ENCODE measurements at places on chromosomes 7 and 10. TPM values are rescaled to one million over a fixed set of nuclear protein-coding genes. Genes with fewer than 3 reads are reported as not detected.

PSD gene
- polyA plus RNA-seq = 5.4 TPM

PRF1 gene
- 0.15 TPM for polyA plus RNA-seq

SPDYE5 gene
- polyA plus RNA-seq = not detected

PPP3CB gene
- polyA plus RNA-seq = 8.2 TPM

NDUFB8 gene
- 455 TPM for polyA plus RNA-seq

SPRN gene
- 0.23 TPM for polyA plus RNA-seq

DNA sequence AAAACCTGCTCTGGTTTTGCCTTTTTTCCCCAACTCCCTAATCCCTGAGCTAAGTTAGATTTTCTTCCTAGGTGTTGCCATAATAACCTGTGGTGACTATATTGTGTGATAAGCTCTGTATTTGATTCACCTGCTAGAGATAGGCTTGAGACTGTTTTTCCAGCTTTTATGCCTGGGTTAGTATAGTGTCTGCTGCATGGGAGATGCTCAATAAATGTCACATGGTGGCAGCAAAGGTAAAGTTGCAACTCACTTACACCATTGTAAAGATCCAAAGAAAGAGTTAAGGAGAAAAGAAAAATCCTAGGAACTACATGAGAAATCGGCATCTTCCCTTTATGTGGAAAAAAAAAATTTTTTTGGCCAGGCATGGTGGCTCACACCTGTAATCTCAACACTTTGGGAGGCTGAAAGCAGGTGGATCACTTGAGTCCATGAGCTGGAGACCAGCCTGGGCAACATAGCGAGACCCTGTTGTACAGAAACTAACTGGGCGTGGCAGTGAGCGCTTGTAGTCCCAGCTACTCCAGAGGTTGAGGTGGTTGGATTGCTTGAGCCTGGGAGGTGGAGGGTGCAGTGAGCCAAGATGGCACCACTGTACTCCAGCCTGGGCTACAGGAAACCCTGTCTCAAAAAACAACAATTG, 3.7 kb downstream of the CCNJ start:
- H3K4me1 ChIP-seq = no peaks in the 10 kb centered on the region
- no peak overlapping the region for H3K27ac ChIP-seq
- no peak overlapping the region for H3K4me3 ChIP-seq

- H3K27me3 ChIP-seq = no peaks in the 10 kb centered on the region
- no peaks in the 10 kb centered on the region for H3K36me3 ChIP-seq
- peak; percentile 47 for DNase-seq
- H3K27ac ChIP-seq = no peak overlapping the region
- no peak overlapping the region for H3K4me3 ChIP-seq
These were observed 886.4 kb upstream of the LRRN3 start for GRCh38 chr7:110204527-110204926.

- H3K4me1 ChIP-seq = no peaks in the 10 kb centered on the region
- peaks cover 1% of the 10 kb centered on the region for H3K27me3 ChIP-seq
- H3K4me3 ChIP-seq = no peak overlapping the region
These were observed 661.9 kb downstream of the SUGCT start for GRCh38 chr7:40796723-40797122.

- H3K27me3 ChIP-seq = no peaks in the 10 kb centered on the region
- H3K27ac ChIP-seq = no peak overlapping the region
- no peaks in the 10 kb centered on the region for H3K4me1 ChIP-seq
- H3K4me3 ChIP-seq = no peak overlapping the region
These were observed 8.2 kb upstream of the OPTN start for GRCh38 chr10:13091801-13092200.

- no peak overlapping the region for H3K4me3 ChIP-seq
- H3K27me3 ChIP-seq = no peaks in the 10 kb centered on the region
- peak; percentile 73 for DNase-seq
- no peak overlapping the region for H3K27ac ChIP-seq
These were observed 40.6 kb downstream of the MICALL2 start for GRCh38 chr7:1418505-1419309.

DNA sequence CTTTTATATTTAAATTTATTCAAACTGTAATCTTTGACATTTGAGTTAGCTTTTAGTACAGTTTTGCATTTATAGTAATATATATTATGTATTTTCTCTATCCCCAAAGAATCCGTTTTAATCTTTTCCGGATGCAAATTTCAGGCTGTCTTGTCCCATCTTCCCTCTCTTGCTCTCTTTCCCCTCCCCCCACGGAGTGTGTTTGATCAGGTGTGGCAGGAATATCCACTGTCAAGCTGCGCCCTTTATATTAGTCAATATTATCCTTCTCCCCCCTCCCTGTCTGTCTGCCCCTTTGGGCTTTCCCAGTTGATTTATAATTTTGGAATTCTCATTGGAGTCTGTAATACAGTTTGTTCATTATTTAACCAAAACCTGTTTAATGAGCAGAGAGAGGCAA, 19.0 kb downstream of the GBF1 start:
- no peak overlapping the region for H3K27ac ChIP-seq
- H3K4me1 ChIP-seq = no peaks in the 10 kb centered on the region
- H3K36me3 ChIP-seq = peaks cover 11% of the 10 kb centered on the region
- no peak overlapping the region for H3K4me3 ChIP-seq
- DNase-seq = no peak

- H3K27me3 ChIP-seq = no peaks in the 10 kb centered on the region
- no peaks in the 10 kb centered on the region for H3K36me3 ChIP-seq
- H3K4me3 ChIP-seq = no peak overlapping the region
- no peak for DNase-seq
These were observed 622.1 kb downstream of the ARL4A start for GRCh38 chr7:13309535-13309934.

- H3K4me3 ChIP-seq = no peak overlapping the region
- H3K4me1 ChIP-seq = peaks cover 7% of the 10 kb centered on the region
- H3K27me3 ChIP-seq = no peaks in the 10 kb centered on the region
- DNase-seq = no peak
These were observed 25.0 kb upstream of the WDR11 start for GRCh38 chr10:120825878-120826769.

- H3K4me1 ChIP-seq = peaks cover 27% of the 10 kb centered on the region
- peak; percentile 76 for DNase-seq
- peak overlapping the region; percentile 48 for H3K4me3 ChIP-seq
- H3K27ac ChIP-seq = peak overlapping the region; percentile 87
- no peaks in the 10 kb centered on the region for H3K36me3 ChIP-seq
- H3K27me3 ChIP-seq = no peaks in the 10 kb centered on the region
These were observed 8.9 kb downstream of the GLI3 start for GRCh38 chr7:42227936-42228591.

DNA sequence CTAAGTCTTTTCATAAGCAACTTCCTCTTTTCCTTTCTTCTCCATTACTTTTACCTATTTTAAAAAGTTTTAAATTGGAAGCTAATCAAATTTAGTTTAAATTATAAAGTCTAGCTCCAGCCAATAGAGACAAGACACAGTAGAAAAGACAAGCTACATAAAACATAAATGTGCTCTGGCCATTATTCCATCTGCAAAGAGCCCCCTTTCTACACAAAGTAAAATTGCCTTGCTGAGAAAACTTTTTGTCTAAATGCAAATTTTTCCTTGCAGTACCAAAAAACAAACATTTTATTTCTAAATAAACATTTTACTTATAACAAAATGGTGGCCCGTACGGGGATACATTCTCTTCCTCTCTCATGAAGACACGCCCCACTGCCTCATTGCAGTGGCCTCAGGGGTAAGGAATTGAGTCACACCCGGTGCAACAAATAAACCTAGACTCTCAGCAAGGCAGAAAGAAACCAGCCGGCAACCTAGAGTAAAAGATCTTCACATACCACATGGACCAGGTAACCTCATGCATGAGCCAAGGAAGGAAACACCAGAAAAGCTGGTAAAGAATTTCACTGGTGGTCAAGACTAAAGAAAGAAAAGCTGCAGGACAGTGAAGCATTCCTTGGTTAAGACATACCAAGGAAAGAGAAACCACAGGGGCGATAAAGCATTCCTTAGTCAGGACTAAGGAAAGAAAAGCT, 71.6 kb upstream of the ZNF746 start:
- peak overlapping the region; percentile 40 for H3K4me3 ChIP-seq
- H3K36me3 ChIP-seq = no peaks in the 10 kb centered on the region
- peak overlapping the region; percentile 83 for H3K27ac ChIP-seq
- peak; percentile 54 for DNase-seq

DNA sequence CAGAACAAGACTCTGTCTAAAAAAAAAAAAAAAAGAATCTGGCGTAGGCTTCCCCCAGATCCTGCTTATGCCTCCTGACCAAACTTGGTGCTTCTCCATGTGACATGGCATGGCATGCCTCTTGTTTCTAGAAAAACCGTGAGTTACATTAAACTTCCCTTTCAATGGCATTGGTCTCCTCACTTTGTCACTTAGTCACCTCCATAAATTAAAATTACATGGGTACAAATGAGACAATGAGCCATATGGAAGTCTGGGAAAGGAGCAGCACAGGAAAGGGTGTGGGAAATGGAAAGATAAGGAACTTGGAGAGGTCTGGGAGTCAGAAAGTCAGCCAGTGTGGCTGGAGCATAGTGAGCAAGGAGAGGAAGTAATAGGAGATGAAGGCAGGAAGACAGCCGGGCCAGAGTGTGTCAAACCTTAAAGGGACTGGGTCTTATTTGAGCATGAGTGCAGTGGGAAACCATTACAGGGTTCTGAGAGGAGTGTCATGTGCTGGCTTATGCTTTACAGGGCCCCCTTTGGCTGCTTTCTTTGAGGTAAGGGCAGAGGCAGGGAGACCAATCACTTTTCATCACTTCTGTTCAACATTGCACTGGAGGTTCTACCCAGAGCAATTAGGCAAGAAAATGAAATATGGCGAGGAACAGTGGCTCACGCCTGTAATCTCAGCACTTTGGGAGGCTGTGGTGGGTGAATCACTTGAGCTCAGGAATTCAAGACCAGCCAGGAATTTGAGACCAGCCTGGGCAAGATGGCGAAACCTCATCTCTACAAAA, 21.3 kb upstream of the ZMIZ2 start:
- no peaks in the 10 kb centered on the region for H3K36me3 ChIP-seq
- no peak for DNase-seq
- H3K27ac ChIP-seq = no peak overlapping the region
- no peaks in the 10 kb centered on the region for H3K27me3 ChIP-seq
- no peaks in the 10 kb centered on the region for H3K4me1 ChIP-seq
